ENCODE measurements at places on chromosomes 11 and 22.

DNA sequence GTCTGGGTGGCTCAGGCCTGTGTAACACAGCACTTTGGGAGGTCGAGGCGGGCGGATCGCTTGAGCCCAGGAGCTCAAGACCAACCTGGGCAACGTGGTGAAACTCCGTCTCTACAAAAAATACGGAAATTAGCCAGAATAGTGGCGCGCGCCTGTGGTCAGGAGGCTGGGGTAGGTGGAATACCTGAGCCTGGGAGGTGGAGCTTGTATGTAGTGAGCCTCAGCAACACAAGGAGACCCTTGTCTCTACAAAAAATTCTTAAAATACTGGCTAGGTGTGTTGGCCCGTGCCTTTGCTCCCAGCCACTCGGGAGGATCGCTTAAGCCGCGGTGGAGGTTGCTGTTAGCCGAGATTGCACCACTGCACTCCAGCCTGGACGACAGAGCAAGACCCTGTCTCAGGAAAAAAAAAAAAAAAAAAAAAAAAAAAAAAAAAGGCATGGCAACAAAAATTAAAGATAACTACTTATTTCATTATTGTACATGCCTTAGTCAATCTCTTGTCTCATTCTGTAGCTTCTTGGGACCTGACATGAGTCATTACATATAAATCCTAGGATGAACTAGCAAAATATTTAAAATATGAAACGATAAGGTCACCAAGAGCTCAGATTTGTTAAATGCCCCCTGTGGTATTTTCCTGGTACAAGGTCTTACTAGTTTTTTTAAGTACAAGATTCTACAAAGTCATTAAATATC lies 1.1 kb downstream of the TAF1D start:
- no peak for DNase-seq

- no peak for DNase-seq
Observed at GRCh38 chr11:72301486-72301885, 57.5 kb upstream of the PHOX2A start.

DNA sequence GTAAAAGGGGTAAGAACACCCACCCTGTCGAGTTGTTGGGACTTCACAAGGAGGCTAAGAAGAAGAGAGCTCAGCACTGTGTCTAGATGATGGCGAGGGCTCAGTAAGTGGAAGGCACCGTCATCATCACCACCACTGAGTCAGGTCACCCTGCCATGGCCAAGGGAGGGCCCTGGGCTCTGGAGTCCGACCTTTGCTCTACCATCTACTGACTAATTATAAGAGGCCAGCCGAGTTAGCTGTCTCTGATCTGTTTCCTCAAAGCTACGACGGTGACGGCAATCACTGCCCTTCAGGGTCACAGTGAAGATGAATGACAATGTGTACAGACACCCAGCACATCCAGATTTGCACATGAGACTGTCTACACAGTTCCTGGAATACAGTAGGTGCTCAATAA lies 29.3 kb downstream of the KIAA0930 start:
- no peak for DNase-seq

DNA sequence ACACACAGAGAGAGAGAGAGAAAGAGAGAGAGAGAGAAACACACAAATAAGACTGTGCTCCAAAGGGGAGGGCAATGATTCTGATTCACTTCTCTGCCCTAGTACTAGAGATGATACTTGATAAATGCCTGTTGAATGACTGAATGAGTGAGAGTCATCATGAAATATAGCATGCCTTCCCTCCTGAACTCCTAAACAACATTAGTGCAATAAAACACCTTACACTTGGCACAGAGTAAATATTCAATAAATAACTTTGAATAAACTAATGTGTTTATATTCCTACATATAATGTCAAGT lies 511.2 kb upstream of the RAG2 start:
- no peak for DNase-seq

DNA sequence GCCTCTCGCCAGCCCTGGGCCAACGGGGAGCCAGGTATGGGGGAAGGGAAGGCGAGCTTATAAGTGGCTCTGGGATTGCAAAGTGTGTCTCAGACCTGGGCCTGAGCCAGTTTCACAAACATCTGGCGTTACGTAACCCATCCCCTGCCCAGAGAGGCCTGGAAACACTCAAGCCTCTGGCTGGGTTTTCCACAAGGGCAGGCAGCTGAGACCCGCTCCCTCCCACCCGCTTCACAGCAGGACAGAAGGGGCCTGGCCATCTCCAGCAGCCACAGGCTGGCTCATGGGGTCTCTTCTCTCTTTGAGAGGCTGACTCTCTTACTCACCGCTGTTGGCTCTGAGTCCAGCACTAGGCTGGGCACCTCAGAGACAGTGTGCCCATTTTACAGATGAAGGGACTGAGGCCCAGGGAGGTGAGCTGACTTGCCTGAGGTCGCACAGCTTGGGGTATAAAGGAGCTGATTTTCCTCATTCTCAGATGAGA lies 44.5 kb downstream of the TRIOBP start:
- no peak for DNase-seq

DNA sequence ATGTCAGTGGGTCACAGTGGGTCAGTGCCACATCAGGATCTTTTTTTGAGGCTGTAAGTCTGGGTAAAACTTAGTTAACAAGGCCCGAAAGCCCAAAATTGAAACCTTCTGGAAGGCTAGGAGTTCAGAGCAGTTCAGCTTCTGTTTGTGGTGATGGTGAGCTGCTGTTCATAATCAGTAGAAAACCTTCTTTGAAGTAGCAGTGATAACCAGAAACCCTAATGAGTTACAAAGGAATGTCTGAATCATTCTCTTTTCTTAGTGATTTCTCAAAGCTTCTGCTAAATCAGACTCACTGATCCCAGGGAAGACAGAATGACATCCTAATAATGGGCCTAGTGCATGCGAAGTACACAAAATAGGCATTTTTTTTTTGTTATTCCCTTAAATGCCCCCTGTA lies 124.7 kb downstream of the PARVA start:
- DNase-seq, result no peak

- DNase-seq, result no peak
Observed at GRCh38 chr11:41056892-41057569, 402.4 kb downstream of the LRRC4C start.

DNA sequence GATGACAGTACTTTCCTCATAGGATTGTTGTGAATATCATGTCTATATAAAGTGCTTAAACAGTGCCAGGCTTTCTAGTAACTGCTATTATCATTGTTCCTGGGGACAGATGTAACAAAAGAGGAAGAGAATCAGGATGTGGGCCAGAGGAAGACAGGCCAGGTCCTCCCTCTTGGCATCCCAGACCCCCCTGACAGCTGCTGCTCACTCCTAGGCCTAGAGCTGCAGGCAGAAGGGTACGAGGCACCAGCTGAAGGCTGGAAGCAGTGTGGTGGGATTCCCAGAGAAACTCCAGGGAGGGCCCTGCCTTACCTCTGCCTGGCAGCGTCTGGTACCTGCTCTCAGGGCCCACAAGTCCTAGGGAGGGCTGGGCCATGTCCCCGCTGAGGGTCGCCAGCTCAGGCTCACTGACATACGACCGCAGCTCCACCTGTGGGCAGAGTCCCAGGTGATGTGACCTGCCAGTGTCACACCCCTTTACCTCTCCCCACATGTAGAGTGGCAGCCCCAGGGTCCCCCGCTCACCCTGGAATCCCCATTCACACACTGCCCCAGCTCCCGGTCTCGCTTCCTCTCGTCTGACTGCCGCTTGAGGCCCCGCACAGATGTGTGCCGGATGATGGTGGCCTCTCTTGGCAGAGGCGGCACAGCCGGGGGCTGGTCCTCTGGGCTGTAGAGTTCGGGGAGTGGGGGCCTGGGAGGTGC lies 52.2 kb downstream of the C11orf58 start:
- DNase-seq, result no peak

DNA sequence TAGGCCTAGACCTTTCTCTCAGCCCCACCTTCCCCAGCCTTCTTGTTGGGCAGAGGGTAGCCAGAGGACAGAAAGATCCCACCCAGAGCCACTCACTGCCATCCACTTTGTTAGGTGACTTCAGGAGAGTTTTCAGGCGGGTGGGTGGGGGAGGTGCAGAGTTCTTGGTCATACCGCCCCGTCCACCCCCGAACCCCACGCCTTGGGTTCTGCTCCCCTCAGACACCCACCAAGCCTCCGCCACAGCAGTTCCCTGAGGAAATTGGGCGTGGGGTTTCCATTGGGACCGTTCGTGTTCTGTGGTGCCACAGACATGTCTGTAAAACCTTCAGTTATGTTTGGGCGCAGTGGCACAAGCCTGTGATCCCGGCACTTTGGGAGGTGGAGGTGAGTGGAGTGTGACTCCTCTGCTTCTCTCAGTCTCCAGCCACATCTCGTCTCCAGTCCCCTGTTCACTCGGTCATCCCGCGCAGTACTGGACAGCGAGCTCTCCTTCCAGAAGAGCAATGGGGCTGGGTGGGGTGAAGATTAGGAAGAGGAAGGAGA lies 1.5 kb downstream of the MIF start:
- no peak for DNase-seq

- DNase-seq, result no peak
Observed at GRCh38 chr11:17921659-17922415, 91.0 kb downstream of the SERGEF start.

- no peak for DNase-seq
Observed at GRCh38 chr11:111010391-111011274, 234.9 kb upstream of the POU2AF2 start.

DNA sequence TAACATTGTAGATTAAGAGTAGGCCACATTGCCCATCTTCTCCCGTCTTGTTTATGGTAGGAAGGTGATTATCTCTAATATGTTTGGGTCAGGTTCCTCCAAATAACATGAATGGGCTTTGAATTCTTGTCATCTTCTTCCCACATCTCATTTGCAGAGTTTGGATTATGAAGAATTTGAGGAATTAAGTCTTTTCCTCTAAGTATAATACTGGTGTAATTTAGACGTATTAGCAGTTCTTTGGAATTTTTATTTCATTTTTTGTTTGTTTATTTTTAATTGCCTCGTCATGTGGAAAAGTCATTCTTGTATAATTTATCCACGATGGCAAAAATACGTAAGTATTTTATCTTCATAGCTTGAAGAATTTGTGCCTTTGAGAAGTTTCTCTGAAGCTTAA lies 73.4 kb downstream of the ARHGEF12 start:
- no peak for DNase-seq

DNA sequence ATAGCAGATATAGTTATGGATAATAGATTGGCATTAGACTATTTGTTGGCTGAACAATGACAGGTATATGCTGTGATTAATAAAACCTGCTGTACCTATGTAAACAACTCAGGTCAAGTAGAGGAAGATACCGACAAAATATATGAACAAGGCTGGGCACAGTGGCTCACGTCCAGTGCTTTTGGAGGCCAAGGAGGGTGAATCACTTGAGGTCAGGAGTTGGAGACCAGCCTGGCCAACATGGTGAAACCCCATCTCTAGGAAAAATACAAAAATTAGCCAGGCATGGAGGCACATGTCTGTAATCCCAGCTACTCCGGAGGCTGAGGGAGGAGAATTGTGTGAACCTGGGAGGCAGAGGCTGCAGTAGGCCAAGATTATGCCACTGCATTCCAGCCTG lies 14.0 kb upstream of the CHKA start:
- no peak for DNase-seq

- DNase-seq, result no peak
Observed at GRCh38 chr11:62603072-62603408, 1.4 kb upstream of the MTA2 start.

GRCh38 chr22:28835630-28836189 lies 35.3 kb upstream of the XBP1 start:
- no peak for DNase-seq

DNA sequence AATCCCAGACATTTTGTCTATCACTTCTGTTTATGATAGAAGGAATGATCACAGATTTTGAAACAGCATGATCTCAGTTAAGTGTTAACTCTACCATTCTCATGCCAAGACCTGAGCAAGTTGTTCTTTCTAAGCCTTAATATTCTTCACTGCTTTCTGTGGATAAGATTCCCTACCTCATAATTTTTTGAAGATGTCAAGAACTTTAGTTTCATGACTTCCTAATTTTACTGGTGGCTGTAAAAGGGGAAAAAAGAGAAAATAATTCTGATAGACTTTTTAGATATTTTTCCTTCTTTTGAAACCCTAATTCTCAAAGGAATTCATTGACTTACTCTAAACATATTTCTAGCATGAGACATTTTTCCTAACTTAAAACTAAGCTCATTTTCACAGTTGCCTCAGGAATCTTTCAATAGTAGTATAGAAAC lies 520.0 kb upstream of the LUZP2 start:
- DNase-seq, result no peak

DNA sequence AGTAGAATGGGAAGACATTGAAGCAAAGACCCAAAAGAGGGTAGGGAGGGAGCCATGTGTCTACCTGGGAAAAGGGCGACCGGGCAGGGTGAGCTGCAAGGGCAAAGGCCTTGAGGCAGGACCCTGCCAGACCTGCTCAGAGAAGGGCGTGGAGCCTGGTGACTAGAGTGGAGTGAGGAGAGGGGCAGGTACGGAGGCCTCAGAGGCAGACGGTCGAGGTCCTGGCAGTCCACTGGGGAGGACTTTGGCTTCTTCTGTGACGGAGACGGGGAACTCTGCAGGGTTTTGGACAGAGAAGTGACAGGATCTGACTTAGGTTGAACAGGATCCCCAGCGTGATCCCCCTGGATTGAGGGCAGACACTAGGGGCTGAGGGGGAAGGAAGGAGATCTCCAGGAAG lies 12.9 kb downstream of the RIBC2 start:
- no peak for DNase-seq

- DNase-seq, result no peak
Observed at GRCh38 chr22:46774980-46775849, 12.8 kb downstream of the TBC1D22A start.

DNA sequence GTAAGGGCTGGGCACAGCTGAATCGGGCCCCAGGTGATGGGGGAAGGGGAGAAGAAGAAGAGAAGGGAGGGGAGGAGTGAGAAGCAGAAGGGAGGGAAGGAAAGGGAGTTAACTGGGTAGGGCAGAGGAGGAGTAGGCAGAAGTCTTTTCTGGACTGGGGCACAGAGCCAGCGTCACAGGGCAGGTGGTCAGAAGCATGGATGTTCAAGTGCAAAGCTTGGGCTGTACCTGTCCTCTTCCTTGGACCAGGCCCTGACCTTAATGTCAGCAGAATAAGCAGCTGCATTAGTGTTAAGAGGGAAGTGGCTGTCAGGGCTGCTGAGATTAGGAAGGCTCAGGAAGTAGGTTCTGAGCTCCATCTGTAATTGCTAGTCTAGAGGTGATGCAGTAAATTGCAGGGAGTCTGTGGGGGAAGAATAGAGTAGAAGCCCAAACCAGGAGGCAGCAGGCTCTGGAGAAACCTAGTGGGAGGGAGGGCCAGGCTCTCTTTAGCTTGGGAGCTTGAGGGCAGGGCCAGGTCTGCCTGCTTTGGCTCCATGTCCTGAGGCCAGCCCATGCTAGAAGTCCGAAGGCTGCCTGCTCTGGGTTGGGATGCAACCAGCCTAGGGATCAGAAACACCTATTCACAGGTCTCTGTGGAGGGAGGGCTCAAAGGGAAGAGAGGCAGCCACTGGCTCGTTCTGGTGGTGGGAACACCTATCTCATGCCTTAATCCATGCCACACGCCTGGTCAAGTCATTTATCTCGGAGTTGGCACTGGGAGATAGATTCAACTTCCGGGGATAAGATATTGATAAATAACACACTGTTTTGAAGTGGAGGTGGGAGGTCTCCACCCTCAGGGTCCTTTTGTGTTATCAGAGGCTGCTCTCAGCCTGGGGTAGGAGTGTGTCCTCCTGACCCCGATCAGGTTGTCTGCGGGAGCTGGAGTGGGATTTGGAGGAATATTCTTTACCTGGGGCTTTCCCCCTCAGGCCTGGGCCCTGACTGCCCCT lies 1.7 kb upstream of the UCP3 start:
- DNase-seq, result no peak
